ENCODE measurements at places on chromosomes 11 and 22.

DNA sequence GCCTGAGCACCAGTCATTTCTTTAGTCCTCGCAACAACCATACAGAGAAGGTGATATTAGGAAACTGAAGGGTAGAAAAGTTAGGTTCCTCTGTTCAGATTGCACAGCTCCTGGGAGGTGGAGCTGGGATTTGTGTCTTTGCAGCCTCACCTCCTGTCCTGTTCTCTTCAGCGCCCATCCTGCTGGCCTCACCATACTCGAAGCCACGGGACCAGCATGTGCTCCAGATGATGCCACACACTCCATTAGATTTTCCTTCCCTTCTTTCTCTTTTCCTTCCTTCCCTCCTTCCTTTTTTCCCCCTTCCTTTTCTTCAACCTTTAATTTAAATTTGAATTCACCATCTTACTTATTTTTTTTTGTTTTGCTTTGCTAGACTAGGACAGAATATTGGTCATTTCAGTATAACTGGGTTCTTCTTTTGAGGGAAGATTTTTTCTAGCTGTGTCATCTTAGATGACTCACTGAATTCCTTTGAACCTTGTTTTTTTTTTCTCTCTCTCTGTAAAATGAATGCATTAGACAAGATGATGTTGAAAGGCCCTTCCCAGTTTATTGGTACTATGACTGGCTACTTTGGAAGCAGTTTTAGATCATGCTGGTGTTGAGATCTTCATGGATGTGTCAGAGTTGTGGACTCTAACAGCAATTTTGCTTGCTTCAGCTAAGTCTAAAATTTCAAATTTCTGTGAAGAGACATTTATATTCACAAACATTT is 662.5 kb upstream of the TENM4 start:
- DNase-seq: no peak

- no peak for DNase-seq
Observed at GRCh38 chr22:45310331-45310976, 720 bp downstream of the FAM118A start.

DNA sequence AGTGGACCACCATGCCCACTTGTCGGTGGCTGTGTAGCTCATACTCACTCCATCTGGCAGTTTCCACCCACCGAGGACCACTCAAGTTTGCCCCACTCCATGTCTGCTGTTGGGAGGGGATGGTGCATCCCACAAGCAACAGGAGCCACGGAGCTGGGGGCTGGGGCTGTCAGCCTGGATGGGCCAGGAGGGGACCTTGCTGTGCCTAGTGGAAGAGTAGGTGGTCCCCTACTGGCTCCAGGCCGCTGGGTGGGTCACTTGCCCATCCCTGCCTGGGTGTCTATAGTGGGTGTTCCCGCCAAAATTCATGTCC is 57.0 kb downstream of the SMIM38 start:
- no peak for DNase-seq

- DNase-seq: no peak
Observed at GRCh38 chr11:116355104-116355503, 417.7 kb downstream of the BUD13 start.

DNA sequence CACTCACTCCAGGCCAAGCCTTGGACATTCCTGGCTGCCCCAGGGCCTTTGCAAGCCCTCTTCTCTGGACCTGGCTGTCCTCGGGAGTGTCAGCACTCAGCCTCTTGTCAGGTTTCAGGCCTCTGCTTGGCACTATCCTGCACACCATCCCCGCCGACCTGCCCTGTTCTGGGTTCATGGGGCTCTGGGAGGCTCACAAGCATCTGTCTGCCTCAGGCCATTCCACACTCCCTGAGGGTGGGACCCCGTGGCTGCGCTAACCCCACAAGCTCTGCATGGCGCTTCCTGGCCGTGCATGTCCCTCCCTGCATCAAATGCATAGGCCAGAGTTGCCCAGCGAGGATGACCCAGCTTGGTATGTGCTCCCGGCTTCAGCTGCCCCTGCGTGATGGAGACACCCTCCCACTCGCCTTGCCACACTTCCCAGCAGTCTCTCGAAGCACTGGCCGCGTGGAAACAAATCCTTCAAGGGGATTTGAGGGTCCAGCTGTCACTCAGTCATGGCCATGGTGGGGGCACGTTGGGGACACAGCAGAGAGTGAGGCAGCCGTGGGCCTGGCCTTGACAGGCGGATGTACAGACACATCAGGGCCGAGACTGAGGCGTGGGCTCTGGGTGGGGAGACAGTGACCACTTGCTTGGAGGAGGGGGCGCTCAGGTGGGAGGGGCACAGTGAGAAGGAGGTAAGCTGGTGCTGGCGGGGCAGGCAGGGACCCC is 87.3 kb downstream of the KCNQ1 start:
- no peak for DNase-seq

GRCh38 chr22:50317178-50317577 is 9.6 kb downstream of the DENND6B start:
- DNase-seq: no peak

DNA sequence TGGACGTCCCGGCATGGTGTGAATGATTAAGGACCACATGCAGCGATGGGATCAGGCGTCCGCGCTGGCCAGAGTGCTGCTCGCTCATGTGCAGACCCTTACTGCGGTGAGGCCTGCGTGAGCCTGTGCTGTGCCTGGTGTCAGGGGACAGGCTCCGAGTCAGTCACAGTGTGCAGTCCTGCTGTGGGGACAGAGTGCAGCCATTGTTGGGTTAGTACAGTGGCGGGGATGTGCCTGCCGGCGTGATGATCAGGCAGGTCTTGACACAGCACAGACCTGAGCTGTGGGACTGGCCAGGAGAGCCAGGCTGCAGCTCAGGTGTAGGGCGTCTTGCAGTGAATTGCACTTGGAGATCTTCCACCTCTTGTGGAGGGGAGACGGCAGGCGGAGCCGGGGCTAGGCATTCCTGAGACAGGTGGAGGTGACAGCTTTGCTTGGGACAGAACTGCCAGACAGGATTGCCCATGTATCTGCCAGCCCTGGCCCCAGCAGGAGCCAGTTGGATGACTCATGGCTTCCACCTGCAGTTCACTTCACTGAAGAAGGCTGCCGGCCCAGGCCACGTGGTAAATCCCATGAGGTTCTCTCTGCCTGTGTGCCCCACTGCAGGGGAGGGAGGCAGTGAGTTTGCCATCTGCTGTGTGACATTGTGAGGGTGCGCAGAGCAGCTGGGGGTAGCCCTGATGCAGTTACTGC is 17.3 kb downstream of the TRMU start:
- DNase-seq: no peak

GRCh38 chr11:67040147-67040546 is 16.5 kb upstream of the RHOD start:
- DNase-seq: no peak

- DNase-seq: no peak
Observed at GRCh38 chr11:7622721-7623120, 50.6 kb downstream of the CYB5R2 start.

GRCh38 chr11:109857637-109858036 is 235.6 kb upstream of the ZC3H12C start:
- no peak for DNase-seq

DNA sequence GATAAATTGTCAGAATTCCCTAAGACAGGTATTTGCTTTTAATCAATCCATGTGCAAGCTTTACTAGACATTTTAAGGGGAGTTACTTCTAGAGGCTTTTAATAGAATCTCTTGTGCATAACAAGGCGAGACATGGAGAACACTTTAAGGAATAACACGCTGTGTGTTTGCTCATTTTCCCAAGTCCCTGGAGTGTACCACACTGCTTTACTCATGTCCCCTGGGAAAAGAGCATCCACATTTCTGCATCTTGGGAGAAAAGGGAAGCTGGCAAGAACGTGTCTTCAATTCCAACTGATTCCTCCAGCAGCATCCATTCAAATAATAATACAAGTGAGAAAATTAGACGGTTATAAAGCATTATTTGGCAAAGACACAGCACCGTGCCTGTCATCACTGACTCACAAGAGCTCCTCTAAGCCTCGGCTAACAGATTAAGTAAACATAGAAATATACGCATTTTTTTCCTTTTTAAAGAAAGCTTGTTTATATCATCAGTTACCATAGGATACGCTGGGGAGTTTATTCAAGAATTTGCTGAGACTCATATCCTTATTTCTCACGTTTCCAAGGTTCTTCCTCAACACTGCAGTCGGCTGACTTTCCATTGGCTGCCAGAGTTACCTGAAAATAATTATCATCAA is 121.5 kb downstream of the CD44 start:
- no peak for DNase-seq

GRCh38 chr11:66579017-66579606 is 10.7 kb upstream of the CTSF start:
- peak; percentile 83 for DNase-seq

DNA sequence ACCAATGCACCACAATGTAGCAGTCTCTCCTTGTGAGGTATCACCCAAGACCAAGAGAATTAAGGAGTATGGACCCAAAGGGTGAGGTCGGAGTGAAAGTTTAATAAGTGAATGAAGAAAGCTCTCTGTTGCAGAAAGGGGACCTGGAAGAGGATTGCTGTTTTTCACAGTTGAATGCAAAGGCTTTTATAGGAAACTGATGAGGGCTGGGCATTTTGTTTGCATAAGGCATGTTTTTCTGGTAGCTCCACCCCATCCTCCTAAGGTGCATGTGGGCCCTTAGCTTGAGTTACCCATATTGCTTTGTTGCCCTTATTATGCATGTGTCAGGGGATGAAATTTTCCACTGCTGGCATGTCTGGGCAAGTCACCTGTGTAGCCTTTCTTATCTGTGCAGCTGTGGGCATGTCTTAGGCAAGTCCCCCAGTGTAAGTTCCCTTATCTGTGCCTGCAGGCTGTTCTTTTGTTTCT is 64.7 kb downstream of the BDNF start:
- DNase-seq: no peak

DNA sequence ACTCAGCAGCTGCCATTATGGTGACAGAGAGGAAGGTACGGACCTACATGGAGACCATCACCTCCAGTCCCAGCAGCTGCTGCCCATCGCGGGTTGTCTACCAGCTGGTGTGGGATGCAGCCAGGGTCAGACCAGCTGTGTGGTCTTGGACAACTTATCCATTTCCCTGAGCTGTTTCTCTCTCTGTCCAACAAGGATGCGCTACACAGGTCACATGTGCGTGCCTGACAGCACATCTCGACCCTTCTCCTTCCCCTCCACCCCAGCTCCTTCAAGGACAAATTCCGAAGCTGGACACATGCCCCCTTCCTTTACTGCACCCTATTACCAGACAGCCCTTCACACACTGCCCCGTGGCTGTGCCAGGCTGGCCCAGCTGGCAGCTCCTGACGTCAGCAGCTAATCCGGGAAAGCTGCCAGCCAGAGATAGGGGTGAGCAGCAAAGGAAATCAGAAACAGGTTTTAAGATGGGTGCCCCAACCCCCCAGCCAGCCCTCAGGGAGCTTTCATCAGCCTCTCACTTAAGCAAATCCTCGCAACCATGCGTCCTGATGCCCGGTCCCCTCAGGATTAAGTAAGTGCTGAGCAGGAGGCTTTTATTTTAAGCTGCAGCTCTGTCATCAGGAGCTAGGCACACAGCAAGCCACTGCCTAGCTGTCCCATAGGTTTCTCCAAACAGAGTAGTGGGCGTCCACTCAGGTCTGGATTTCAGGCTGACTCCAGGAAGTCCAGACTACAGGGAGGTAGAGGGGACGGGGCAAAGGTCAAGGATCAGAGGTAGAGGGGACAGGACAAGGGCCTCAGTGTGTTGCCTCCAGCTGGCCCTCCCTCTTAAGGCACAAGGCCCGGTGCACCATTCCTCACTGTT is 20.3 kb downstream of the TEF start:
- no peak for DNase-seq

- no peak for DNase-seq
Observed at GRCh38 chr11:61961570-61962212, 5.7 kb downstream of the FTH1 start.

DNA sequence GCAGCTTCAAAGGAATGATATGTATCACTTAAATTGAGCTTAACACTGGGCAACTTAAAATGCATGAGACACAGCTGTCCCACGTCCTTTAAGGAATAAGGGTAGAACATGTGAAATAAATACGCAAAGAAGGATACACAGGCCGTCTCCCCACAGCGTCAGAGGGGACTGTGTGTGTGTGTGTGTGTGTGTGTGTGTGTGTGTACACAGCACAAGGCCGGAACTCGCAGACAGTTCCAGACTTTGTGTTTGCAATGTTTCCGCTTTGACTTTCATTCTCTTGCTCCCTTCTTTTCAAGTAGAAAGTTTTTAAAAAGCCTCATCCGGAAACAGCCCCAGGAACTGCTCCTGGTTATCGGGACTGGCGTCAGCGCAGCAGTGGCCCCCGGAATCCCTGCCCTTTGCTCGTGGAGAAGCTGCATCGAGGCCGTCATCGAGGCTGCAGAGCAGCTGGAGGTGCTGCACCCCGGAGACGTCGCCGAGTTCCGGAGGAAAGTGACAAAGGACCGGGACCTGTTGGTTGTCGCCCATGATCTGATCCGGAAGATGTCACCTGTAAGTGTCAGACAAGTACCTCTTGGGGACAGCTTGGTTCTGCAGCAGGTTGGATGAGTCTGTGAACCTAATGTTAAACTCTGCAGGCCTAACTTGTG is 13.3 kb downstream of the FAM118A start:
- DNase-seq: no peak

- DNase-seq: no peak
Observed at GRCh38 chr11:129787532-129788155, 28.0 kb upstream of the TMEM45B start.

DNA sequence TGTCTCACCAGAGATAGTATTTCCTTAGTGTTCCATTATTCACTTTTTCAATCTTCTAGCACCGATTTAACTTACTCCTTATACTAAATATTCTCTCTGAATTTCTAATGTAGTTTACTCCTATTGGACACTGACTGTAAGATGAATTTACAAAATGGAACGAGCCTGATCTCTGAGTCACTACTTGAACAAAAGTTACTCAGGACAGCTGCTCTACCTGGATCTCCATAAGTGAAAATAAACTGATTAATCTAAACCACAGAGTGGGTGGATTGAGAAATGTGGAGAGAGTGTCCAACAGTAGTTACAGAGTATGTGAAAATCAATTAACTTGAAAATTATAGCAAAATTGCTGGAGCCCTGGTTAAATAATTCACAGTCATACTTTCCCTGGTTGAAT is 141.7 kb upstream of the CHORDC1 start:
- no peak for DNase-seq

DNA sequence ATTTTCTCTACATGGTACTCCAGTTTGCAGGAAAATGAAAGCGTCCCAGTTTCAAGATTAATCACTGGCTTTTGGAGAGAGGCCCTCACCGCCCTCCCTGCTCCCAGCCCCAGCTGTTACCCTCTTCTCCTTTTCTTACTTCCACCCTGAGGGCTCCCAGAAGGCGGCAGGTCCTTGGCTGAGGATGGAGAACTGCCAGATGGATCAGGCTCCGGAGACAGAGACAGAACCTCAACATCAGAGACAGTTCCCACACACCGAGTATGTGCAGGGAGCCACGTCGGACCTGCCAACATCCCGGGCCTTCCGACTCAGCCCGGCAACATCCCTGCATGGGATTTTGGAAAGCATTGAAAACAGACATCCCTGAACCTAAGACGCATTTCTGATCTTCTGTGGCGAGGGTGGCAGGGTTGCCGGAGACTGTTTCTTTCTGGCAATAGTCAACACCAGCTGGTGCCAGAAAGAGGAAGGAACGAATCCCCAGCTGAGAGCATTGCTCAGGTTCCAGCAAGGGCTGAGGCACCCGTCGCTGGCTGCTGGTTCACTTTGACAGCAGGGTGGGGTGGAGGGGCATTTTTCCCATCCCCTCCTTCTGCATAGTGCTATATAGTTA is 467.1 kb downstream of the MIAT start:
- DNase-seq: no peak
